ENCODE measurements at places on chromosomes 4 and X.

- DNase-seq: no peak
Measured at GRCh38 chrX:71953946-71954345, 43.3 kb downstream of the NHSL2 start.

- DNase-seq: no peak
Measured at GRCh38 chrX:129958814-129959492, 23.5 kb upstream of the BCORL1 start.

GRCh38 chr4:3307891-3308575 lies 15.2 kb downstream of the RGS12 start:
- no peak for DNase-seq

DNA sequence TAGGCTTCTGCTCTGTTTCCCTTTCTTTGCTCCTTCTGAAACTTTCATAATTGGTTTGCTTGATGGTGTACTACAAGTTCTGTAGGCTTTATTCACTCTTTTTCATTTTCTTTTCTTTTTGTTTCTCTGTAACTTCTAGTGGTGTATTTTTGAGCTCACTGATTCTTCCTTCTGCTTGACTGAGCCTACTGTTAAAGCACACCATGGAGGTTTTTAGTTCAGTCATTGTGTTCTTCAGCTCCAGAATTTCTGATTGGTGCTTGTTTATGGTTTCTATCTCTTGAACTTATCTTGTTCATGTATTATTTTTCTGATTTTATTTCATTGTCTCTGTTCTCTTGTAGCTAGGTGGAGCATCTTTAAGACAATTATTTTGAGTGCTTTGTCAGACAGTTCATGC lies 33.4 kb upstream of the C4orf54 start:
- no peak for DNase-seq

- DNase-seq: no peak
Measured at GRCh38 chr4:25919676-25920075, 5.7 kb downstream of the SMIM20 start.

DNA sequence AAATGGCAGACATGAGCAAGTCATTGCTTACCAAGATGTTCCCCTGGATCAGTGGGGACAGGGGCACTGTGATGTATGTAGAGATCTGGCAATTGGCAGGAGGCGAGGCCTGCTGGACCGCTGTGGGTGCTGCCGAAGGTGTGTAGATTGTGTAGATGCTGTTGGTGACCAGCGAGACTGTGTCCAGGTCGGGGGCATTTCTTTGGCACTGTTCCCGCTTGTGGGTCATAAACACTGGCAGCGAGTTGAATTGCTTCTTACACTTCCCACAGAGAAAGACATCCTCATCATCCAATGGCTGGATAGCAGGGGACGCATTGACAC lies 52.7 kb downstream of the CFAP299 start:
- no peak for DNase-seq

DNA sequence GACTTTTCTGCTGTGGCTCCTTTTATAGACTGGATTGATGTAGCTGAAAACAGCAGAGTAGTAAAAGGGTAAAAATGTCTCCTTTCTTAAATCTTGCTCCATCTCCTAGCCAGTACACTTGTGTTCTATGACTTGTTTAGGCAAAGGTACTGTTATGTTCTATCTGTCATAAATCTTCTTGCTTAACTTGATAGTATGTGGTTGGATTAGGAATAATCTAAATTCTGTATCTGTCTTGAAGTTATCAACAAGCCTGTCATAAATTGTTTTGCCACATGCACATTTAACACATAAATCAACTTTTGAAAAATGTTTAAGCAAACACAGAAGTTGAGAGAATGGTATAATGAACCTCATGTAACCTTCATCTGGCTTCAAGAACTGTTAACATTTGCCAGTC lies 157.0 kb downstream of the FRAS1 start:
- DNase-seq: no peak

GRCh38 chr4:55175779-55176231 lies 50.4 kb upstream of the KDR start:
- no peak for DNase-seq

DNA sequence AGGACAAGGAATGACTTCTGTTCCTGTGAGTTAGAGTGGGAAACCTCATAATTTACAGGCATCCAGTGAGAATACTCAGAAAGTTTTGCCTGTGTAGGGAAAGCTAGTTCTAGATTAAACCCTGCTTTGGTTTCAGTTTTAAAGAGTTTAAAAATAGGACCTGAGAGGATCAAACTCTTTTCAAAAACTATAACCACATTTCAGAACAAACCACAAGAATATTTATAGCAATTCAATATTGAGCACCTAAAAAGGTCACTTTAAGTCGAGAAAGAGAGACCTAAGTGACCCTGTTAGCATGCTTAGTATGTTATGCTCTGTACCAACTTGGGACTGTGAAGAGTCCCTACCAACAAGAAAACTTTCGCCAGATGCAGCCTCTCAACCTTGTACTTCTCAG lies 17.4 kb upstream of the PWWP3B start:
- DNase-seq: no peak

- DNase-seq: no peak
Measured at GRCh38 chr4:152073351-152074087, 312.7 kb upstream of the GATB start.

DNA sequence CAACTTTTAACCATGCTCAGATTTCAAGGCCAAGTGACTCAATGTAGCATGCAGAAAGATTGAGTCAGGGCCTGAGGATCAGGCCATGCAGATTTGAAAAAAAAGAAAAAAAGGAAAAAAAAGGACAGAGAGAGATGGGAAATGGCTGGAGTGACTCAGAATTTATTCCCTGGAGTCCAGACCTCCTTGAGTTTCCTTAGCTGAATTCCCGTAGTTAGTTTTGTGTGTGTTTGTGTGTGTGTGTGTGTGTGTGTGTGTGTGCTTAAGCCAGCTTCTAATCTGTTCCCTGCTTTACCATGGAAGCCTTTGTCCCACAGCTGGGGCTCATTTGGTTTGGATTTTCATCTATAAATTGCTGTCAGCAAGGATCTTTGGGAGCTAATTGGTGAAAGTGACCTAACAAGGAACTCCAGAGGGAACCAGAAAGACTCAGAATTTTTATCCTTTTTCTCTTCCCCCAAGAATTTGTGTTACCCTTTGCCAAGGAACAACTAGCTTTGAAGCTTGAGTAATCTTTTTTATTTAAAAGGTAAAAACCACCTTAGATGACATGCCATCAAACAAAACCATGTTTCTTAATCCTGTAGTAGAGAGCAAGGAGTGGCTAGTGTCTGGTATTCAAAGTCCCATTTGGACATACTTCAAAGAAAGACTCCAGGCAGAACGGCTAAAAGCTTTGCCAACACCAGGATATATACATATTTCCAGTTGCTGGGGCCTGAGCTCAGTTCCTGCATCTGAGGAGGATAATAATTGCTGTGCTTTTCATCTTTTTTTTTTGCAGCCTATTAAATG lies 109.0 kb upstream of the DDIT4L start:
- no peak for DNase-seq

DNA sequence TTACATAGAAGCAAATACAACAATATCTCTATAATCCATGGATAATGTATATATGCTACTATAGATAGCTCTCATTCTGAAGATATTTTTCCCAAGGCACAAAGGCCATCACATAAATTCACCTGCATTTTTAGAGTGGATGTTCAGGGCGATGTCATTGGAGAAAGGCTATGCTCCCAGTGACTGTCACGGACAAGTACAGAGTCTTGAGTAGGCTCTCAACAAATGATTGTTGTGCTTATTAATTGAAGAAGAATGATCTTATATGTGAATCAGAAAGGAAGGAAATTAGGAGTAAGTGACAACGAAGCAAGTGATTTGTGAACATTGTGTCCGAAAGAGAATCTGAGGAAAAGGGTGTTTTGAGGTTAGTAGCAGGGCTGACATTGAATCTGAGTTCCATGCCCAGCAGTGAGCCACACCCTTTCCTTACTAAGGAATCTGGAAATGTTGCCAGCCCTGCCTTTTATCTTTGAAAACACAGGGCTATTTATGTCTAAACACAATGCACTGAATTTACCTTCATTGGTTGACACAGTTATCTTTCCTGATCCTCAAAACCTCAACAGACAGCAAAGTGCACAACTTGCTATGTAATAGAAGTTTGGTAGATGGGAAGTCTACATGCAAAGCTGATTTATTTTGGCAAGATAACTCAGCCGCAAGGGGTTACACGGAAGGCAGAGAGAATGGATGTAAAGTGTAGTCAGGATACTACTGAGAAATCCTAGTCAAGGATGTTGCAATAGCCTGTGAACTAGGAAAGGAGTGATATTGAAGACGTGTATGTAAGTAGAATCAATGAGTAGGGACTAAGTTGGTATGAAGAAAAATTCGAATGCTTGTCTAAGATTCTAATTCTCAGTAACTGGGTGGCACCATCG lies 50.4 kb downstream of the SORBS2 start:
- no peak for DNase-seq

DNA sequence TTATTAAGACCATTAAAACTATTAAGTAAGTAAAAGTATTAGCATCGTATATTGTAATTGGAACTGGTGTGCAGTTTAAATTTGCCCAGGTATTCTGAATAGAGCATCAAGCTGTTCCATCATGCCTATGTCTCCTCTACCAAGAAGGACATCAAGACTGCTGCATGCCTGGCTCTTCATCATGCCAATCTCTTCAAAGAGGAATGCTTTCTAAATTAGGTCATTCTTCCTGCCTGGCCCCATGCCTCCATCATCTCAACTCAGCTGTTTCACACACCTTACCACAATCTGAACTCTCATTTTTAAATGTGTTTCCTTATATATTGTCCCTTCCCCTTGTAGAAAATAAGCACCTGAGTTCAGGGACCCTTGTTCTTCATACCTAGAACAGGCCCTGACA lies 270.5 kb upstream of the PPARGC1A start:
- no peak for DNase-seq

GRCh38 chr4:161237495-161237894 lies 926.3 kb downstream of the FSTL5 start:
- DNase-seq: no peak

DNA sequence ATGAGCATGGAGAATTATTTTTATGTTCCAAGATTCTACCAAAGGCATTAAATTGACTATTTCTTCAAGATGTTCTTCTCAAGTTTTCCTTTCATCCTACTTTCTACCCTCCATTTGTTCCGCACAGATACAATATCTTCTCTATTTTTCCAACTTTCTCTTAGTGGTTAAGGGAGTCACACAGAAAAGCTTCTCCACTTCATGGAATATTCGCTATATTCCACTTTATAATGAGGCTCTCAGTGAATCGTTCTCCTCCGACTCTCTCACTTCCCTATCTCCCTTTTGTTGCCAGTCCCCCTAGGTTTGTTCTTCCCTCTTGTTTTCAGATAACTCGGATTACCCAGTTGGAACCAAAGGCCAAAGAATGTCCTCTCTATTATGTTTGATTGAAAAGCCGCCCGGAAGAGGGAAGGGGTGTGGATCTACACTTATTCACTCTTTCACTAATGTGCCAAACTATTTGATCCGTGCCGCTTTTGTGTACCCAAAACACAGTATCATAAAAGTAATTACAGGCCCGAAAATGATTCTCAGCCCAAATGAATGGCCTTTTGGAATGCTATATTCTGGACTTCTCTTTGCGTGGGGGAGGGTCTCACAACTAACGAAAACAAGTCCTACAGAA lies 1.2 kb downstream of the SH3D19 start:
- no peak for DNase-seq
